Stimulated activated CD4-positive, alpha-beta T cell treated with anti-CD3 and anti-CD28 coated beads, Interleukin-1b, Interleukin-23, amount 100 ng/mL, for 4 hours (primary cell): ENCODE measurements at places on chromosomes 7 and 10.

GRCh38 chr7:83109352-83109751 is 53.3 kb downstream of the PCLO start:
- DNase-seq, result no peak

- no peak for DNase-seq
Measured at GRCh38 chr10:85362401-85362800, 1004.2 kb downstream of the GRID1 start.

DNA sequence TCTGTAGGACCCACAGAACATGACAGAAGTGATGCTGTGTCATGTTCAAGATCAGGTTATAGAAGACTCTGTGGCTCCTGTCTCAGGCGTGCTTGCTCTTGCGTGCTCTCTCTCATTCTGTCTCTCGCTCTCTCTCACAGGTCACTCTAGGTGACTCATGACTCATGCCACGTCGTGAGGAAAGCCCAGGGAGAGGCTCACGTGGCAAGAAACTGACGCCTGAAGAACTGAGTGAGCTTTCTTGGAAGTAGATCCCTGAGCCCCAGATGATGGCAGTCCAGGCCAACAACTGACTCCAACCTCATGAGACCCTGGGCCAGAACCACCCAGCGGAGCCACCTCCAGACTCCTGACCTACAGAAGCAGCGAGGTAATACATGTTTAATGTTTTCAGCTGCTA is 103.3 kb downstream of the DNMBP start:
- no peak for DNase-seq

- DNase-seq, result no peak
Measured at GRCh38 chr7:117071551-117071950, 118.2 kb downstream of the ST7 start.

GRCh38 chr10:114272696-114273095 is 33.6 kb downstream of the VWA2 start:
- no peak for DNase-seq

DNA sequence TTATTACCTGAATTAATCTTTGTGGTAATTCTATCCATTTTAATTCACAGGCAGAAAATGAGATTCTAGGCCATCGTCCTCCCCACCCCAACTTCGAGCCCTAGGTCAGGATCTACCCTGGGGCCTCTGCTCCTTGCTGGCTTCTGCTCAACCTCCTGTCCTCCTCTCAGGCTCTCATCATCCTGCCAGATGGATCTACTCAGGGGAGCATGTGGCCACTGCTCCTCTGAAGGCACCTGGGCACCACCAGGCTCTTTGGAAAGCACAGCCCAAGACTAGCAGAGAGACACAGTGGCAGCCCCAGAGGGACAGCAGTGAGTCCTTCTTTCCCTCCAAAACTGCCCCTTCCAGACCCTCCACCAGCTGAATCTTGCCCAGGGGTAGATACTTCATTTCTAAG is 248.2 kb downstream of the TCERG1L start:
- DNase-seq, result no peak
